ENCODE measurements at places on chromosomes 2 and 18.
A peak's percentile ranks its signal among the peaks of the same experiment; 100 is the strongest.

- no peak for DNase-seq
- no peaks in the 10 kb centered on the region for H3K27me3 ChIP-seq
- no peak overlapping the region for H3K27ac ChIP-seq
- H3K4me3 ChIP-seq, result no peak overlapping the region
- no peaks in the 10 kb centered on the region for H3K36me3 ChIP-seq
These were observed 3.5 kb upstream of the UPP2 start for GRCh38 chr2:158098178-158098577.

- no peaks in the 10 kb centered on the region for H3K4me1 ChIP-seq
- H3K27ac ChIP-seq, result no peak overlapping the region
- no peak for DNase-seq
- H3K4me3 ChIP-seq, result no peak overlapping the region
- no peaks in the 10 kb centered on the region for H3K36me3 ChIP-seq
These were observed 15.0 kb downstream of the ELAC1 start for GRCh38 chr18:50982802-50983179.

DNA sequence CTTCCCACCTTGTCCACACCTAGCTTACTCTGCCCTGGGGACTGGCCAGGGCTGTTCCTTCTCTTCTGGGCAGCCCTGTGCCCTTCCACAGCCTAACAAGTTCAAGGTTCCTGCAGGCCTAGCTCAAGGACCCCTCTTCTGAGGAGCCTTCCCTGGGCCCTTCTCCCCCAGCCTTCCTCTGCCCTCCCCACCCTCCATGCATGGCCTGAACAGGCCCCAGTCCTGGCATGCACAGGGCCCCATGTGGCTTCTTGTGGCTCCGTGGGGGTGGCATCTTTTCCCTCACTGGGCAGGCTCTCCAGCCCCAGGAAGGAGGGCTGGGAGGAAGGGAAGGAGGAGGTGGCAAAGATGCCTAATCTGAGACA lies 162.9 kb downstream of the CELF4 start:
- peaks cover 23% of the 10 kb centered on the region for H3K4me1 ChIP-seq
- no peaks in the 10 kb centered on the region for H3K27me3 ChIP-seq
- no peak overlapping the region for H3K4me3 ChIP-seq
- no peak for DNase-seq
- H3K27ac ChIP-seq, result peak overlapping the region; percentile 34

DNA sequence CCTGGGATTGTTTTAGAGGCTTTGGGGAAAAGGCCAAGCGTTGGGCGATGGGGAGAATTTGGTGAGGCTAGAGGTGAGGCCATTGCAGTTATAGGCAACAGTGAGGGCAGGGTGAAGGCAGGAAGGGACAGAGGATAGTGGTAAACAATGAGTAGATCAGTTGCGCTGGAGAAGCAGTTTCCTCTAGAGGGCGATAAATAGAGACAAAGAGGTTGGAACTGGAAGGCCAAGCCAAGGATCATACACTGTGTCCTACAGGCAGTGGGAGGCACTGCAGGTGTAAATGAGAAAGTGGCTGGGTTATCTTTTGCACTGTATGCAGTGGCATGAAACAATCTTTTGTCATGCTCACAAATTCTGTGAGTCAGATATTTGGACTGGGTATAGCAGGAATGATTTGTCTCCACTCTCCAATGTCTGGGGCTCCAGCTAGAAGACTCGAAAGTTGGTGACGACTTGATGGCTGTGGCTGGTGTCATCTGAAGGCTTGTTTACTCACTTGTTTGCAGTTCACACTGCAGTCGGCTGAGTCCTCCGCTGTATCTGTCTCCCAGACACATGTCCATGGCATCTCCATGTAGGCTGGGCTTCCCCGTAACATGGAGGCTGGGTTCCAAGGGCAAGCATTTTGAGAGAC lies 82.1 kb downstream of the TNP1 start:
- H3K27ac ChIP-seq, result no peak overlapping the region
- H3K36me3 ChIP-seq, result no peaks in the 10 kb centered on the region
- H3K27me3 ChIP-seq, result no peaks in the 10 kb centered on the region
- H3K4me3 ChIP-seq, result no peak overlapping the region
- DNase-seq, result peak; percentile 66

- H3K27me3 ChIP-seq, result no peaks in the 10 kb centered on the region
- DNase-seq, result no peak
- no peaks in the 10 kb centered on the region for H3K4me1 ChIP-seq
- no peak overlapping the region for H3K4me3 ChIP-seq
These were observed 65.4 kb downstream of the PID1 start for GRCh38 chr2:229205704-229206103.

GRCh38 chr2:191749181-191749540 lies 71.2 kb downstream of the NABP1 start:
- no peaks in the 10 kb centered on the region for H3K36me3 ChIP-seq
- H3K27me3 ChIP-seq, result no peaks in the 10 kb centered on the region
- H3K27ac ChIP-seq, result peak overlapping the region; percentile 44
- 0 out of 2 replicates have a peak overlapping the region, but pooled peaks have one; percentile 8 for H3K4me3 ChIP-seq

DNA sequence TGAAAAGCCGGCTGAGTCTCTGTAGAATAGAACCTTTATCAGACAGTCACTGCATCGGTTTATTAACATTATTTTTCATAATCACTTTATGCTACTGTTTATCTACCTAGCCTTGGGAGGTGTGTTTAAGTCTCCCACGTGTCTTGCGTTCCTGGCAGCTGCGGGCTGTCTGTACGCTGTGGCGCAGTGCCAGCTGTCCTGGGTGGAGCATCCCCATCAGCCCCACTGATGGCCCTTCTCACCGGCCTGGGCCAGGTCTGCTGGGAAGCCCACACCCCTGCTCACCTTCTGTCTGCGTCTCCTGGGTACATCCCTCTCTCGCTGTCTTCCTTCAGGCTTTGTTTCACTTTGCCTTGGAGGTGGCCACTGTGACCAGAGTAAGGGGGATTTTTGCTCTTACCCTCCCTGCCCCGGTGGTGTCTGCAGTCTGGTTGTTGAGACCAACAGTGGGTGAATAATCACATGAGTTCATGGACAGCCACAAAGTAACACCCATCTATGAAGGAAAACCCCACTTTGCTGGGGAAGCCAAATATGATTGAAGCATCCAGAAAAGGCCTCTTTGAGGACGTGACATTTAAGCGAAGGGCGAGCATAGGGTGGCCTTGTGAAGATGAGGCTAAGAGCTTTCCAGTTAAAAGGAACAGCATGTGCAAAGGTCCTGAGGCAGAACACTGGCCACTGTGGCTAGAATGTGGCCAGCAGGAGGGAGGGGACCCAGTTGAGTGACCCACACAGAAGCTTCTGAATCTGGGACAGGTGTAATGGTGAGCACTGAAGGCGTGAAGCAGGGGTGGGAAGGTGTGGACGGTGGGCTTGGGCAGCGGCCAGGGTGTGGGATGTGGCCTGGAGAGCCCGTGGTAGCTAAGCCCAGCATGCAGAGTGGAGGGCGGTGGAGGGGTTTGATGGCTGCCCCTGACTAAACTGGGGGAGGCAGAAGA lies 41.7 kb downstream of the RAMP1 start:
- DNase-seq, result no peak
- no peak overlapping the region for H3K27ac ChIP-seq
- no peaks in the 10 kb centered on the region for H3K27me3 ChIP-seq
- H3K4me3 ChIP-seq, result no peak overlapping the region
- H3K36me3 ChIP-seq, result no peaks in the 10 kb centered on the region
- H3K4me1 ChIP-seq, result peaks cover 11% of the 10 kb centered on the region

DNA sequence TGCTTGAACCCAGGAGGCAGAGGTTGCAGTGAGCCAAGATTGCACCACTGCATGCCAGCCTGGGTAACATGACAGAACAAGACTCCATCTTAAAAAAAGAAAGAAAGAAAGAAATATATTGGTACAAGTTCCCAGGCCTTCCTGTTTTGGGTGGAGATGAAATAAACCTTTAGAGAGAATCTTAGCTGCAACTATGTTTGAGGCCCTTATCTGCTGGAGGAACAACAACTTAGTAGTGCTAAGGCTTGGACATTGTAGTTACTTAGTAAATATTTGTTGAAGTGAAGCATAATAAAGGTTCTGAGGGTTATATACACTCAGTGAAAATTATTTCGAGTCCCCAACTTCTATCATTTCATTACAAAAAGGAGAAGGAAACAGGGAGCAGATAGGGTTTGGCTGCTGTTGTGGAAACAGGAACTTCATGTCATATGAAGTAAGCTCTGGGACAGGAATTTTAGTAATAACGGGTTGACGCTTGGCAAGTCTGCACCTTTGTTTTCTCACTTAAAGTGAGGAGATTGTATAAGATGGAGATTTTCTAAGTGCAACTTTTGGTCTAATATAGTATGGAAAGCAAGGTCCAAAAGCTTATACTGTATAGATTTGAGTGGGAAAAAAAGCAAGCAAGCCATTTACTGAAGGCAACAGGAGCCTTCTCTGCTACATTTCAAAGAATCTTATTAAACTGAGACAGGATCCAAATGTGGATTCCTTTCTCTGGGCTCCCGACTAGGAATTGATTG lies 40.0 kb upstream of the AGPS start:
- H3K27me3 ChIP-seq, result no peaks in the 10 kb centered on the region
- H3K4me1 ChIP-seq, result no peaks in the 10 kb centered on the region
- no peak overlapping the region for H3K4me3 ChIP-seq
- DNase-seq, result no peak

- no peaks in the 10 kb centered on the region for H3K36me3 ChIP-seq
- no peaks in the 10 kb centered on the region for H3K4me1 ChIP-seq
- DNase-seq, result no peak
- H3K27me3 ChIP-seq, result no peaks in the 10 kb centered on the region
- H3K4me3 ChIP-seq, result no peak overlapping the region
These were observed 170.0 kb downstream of the CERS6 start for GRCh38 chr2:168626096-168626495.

DNA sequence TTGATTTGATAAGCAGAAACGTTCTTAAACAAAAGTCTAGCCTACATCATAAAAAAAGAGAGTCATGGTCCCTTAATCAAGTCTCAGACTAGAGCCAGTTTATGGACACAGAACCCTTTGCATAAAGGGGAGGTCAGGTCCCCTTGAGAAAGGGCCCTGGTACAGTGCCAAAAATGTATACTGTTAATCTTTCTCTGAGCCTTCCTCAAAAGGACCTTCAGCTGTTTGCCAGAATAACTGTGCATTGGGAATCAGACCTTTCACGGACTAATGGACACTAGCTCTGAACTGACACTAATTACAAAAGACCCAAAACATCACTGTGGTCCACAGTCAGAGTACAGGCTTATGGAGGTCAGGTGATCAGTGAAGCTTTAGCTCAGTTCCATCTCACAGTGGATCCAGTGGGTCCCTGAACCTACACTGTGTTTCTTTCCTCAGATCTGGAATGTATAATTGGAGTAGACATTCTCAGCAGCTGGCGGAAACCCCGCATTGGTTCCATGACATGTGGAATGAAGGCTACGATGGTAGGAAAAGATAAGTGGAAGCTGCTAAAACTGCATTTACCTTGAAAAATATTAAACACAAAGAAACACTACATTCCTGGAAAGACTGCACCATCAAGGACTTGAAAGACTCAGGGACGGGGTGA lies 151.4 kb downstream of the TMEFF2 start:
- no peaks in the 10 kb centered on the region for H3K4me1 ChIP-seq
- no peak overlapping the region for H3K27ac ChIP-seq
- no peaks in the 10 kb centered on the region for H3K36me3 ChIP-seq
- no peak for DNase-seq

- no peaks in the 10 kb centered on the region for H3K36me3 ChIP-seq
- no peak for DNase-seq
- H3K4me1 ChIP-seq, result no peaks in the 10 kb centered on the region
- no peaks in the 10 kb centered on the region for H3K27me3 ChIP-seq
- H3K4me3 ChIP-seq, result peak overlapping the region; percentile 75
These were observed 920 bp downstream of the GULP1 start for GRCh38 chr2:188292348-188293239.

DNA sequence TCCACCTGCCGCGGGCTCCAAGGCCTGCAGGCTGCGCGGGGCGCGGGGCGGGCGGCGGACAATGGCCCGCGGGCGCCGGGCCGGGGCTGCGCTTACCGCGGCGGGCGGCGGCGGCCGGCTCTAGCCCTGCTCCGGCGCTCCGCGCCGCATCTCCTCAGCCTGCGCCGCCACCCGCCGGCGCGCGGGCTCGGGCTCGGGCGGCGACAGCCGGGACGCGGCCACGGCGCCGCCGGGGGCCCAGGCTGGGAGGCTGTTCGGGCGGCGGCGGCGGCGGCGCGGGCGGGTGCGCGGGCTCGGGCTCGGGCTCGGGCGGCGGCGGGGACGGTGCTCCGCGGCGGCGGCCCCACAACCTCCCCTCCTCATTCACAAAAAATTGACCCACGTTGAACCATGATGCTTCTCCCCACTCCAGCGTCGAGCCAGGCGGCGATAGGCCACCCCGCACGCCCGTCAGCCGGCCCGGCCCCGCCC lies at the start of gene HDAC4:
Gene HDAC4, minus strand, starts transcription at position 425 of the 471 bp plus-strand sequence. CDS start 48,321 bp downstream, outside the sequence.
- H3K4me3 ChIP-seq, result peak within 1 kb of the TSS; percentile 74
- H3K27me3 ChIP-seq, result no peaks in the 10 kb centered on the region
- no peaks in the 10 kb centered on the region for H3K4me1 ChIP-seq
- H3K36me3 ChIP-seq, result no peaks in the 10 kb centered on the region
- no peak for DNase-seq

DNA sequence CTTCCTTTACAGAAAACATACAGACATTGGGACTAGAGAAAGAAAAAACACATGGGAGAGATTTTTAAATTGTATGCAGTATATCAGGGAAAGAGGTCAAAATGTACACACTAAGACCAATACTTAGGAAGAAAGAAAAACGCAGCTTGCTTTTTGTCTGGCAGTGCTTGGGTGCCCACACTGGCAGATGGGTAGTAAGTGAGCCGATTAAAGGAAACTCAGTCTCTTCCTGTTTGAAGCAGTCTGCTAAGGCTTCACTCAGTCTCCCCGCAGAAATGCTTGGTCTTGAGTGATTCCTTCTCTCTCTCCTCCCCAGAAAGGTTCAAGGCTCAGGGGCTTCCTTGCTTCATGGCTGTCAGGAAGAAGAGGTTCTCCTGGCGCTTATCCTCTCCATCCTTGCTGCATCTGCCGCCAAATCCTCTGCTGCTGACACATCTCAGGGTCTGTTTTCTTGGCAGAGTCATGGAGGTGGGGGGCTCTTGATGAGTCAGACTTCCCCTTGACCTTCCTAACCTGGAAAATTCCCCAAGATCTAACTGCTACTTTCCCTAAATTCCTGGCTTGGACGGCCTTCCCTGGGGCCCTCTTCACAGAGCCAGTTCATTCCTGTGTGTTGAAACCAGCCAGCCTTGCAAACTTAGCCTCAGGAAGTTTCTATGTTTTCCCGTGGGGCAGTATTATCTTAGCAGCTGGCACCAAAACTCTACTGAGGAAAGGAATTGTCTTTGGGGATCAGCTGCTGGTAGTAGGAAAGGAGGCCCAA lies 10.5 kb upstream of the TMSB10 start:
- no peaks in the 10 kb centered on the region for H3K4me1 ChIP-seq
- H3K27me3 ChIP-seq, result no peaks in the 10 kb centered on the region
- no peak overlapping the region for H3K4me3 ChIP-seq
